ENCODE measurements at places on chromosomes 6 and 20.

DNA sequence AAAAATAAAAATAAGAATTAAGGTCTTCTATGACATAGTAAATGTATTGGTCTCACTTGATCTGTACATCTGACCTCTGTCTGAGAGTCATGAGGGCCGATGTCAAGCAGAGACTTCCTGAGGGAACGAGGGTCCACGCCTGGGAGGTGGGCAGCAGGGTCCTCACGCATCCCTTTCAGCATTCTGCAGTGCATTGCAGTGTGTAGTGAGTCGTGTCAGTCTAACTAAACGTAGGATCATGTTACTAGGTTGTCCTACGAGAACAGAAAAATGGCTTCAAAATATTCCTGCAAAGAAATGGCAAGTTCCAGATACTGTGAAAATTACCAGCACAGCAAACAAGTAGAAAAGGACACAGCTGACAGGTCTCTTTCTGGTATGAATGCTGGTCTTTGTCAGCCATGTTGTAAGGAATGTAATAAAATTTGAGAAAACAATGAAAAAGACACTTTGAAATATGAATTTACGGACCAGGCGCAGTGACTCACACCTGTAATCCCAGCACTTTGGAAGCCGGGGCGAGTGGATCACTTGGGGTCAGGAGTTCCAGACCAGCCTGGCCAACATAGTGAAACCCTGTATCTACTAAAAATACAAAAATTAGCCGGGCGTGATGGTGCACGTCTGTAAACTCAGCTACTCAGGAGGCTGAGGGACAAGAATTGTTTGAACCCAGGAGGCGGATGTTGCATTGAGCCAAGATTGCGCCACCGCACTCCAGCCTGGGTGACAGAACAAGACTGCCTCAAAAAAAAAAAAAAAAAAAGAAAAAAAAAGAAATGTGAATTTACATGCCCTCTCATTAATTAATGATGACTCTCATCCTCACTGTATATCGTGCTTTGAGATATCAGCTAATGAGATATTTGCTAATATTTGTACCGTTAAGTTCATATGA, 2.4 kb upstream of the AHCY start:
- DNase-seq = no peak

DNA sequence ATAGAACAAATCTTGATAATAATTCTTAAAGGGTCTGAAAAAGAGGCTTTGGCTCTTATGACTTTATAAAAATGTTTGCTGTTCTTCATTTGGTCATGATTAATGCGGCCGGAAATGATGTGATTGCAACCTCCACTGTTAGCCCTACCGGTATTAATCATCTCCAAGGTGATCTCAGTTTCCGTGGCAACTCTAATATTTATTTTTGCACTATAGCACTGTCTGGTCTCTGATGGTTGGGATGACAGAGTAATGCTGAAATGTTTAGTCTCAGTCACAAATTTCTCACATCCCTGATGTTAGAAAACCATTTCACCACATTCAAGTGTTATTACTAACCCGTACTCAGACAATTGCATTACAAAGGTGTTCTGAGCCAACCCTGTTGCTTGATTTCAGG, 87.4 kb downstream of the TMEM200A start:
- no peak for DNase-seq

DNA sequence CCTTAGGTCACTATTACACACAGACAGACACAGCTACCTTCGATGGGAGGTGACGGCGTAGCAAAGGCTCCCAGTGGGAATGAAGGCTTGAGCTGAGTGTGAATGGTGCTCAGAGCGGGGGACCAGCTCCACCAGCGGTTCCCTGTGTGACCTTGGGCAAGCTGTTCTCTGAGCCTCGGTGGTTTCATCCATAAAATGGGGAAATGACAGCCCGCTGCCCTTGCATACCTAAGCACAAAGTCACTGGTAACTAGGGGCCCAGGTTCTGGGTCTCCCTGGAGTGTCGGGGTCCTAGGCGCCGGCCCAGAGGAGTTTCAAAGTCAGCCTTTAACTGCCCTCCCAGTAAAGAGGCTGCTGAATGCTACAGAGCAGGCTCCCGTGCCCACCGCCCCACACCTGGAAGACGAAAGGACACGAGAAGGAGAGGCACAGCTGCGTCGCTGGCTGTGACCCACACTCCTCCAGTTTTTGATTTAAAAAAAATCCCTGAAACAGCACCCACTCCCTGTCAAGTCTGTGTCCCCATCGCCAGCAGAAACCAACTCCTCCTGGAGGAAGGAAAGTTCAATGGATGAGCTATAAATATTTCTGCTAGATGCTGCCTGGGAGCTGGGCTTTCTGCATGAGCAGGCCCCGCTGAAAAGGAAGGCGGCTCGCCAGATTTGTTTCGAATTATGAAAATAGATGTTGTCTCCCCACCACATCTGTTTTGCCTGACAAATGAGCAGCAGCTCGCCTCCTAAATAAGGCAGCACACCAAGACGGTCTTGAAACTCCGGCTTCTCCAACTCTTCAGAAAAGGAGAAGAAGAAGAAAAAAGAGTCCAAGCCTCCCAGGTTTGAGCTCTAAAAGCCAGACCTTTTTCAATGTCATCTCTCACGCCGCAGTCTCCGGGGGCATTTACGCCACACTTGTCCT, 27.4 kb downstream of the PMEPA1 start:
- DNase-seq = no peak

GRCh38 chr6:155317186-155317585, 2.9 kb upstream of the TFB1M start:
- DNase-seq = no peak

- DNase-seq = no peak
Measured at GRCh38 chr6:150596439-150596838, 3.2 kb upstream of the PLEKHG1 start.

- peak; percentile 45 for DNase-seq
Measured at GRCh38 chr6:44297063-44298038, 15.8 kb downstream of the AARS2 start.

DNA sequence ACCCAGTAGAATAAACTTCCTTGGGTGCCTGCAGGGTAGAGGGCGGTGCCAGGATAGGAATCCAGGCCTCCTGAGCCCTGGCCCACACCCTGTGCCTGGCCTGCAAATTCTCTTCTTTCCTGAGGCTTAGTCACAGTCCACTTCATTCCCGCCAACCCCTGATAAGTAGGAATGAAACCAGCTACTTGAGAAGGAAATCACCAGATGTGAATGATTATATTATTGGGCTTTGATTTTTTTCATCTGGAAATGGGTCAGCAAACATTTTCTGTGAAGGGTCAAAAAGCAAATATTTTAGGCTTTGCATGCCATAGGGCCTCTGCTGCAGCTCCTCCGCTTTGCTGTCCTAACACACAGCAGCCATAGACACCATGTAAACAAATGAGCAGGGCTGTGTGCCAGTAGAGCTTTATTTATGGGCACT, 50.2 kb downstream of the STK35 start:
- DNase-seq = no peak

GRCh38 chr6:148507774-148508173, 165.1 kb downstream of the SASH1 start:
- no peak for DNase-seq

DNA sequence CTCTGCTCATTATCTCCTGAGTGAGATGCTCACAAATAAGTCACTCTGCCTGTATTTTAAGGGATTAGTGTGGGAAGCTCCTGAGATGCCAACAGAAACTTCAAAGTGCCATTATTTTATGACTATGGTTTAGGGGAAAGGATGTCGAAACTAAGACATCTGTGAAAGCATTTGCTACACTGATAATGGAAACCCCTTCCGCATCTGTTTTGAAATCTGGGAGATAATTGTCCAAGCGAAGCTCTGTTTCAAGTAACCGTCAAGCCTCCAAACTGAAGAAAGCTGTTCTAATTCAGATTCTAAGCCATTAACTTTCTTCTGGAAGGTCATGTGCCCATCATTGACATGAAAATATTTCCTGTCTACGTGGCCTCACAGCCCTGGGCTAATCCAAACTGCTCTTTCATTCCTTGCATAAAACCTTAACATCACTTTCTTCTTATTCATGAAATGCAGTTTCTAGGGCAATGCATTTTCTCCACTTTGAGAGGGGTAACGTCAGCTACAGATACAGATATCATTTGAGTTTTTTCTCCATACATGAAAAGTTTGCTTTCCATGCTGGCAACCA, 932.0 kb downstream of the C6orf118 start:
- DNase-seq = no peak

- DNase-seq = no peak
Measured at GRCh38 chr6:89830170-89830809, 610 bp downstream of the CASP8AP2 start.

DNA sequence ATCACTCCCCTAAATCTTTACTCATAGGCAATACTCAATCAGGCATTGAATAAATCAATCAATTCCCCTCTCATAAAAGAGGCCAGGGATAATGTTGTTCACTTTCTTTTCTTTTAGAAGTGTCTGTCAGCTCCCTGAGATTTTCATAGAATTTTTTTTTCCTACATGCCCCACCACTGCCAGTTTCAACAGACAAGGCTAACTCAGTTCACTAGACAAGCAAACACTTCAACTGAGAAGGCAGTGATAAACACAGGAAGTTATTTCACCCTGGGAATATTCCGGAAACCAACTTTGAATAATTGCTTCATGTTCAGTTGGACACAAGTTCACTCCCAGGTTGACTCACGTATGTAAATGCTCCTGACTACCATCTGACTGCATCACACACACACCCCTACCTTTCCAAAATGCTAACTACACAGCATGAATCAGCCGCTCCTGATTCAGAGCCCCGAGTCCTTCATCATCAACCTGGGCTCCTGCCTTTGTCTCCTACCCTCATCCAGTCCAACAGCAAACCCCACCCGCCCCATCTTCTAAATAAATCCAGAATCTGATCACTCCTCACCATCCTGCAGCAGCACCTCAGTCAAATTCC, 143.9 kb downstream of the BCAS1 start:
- DNase-seq = no peak

- no peak for DNase-seq
Measured at GRCh38 chr6:30171677-30172471, 8.5 kb downstream of the TRIM15 start.

DNA sequence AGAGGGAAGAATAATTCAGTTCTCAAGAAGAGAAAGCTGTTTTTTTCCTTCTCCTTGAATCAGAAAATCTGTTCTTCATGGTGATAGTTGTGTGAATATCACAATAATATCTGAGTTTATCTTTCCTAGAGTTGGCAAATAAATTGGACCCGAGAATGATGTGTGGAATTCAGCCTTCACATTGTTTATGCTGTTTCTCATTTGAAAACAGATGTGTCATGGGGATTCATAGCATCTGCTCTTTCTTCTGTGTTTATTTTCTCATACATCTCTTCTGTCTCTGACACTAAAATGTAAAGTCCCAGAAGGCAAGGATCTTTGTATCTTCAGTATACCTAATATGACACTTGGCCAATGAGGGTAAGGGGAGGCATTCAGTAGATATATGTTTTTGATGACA, 103.6 kb upstream of the SGK1 start:
- DNase-seq = no peak

- DNase-seq = no peak
Measured at GRCh38 chr6:135555550-135555949, 58.0 kb upstream of the AHI1 start.

DNA sequence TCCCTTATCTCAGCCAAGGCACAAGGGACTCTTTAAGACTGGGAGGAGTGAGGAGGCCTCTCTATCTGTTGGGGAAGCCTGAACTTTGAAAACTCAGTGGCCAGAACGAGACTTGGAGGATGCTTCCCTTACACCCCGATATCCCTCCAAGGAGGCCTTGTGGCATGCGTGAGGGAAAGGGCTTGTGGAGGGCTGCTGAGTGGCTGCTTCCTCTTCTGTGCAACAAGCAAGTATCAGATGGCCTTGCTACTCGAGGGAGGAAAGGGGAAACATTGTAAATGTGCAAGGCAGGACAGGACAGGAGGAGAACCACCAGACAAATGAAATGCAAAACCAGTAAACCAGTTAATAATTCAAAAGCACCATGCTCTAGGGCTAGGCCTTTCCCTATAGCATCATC, 306.5 kb upstream of the MAP3K7 start:
- DNase-seq = no peak

GRCh38 chr6:20242397-20242796, 30.1 kb upstream of the MBOAT1 start:
- no peak for DNase-seq

- no peak for DNase-seq
Measured at GRCh38 chr6:168157272-168158212, 78.5 kb upstream of the FRMD1 start.

- DNase-seq = no peak
Measured at GRCh38 chr20:34415079-34415478, 52.0 kb downstream of the ITCH start.

- no peak for DNase-seq
Measured at GRCh38 chr20:8209061-8209460, 77.0 kb downstream of the PLCB1 start.

All from activated CD4-positive, alpha-beta T cell treated with anti-CD3 and anti-CD28 coated beads, Interleukin-2, amount 10 ng/mL, durations not matched to agents 7 days and 5 days (primary cell).